Stimulated activated CD8-positive, alpha-beta memory T cell treated with anti-CD3 and anti-CD28 coated beads, Interleukin-15, amount 100 ng/mL, for 48 hours (primary cell): ENCODE measurements at places on chromosomes 12 and 14.

DNA sequence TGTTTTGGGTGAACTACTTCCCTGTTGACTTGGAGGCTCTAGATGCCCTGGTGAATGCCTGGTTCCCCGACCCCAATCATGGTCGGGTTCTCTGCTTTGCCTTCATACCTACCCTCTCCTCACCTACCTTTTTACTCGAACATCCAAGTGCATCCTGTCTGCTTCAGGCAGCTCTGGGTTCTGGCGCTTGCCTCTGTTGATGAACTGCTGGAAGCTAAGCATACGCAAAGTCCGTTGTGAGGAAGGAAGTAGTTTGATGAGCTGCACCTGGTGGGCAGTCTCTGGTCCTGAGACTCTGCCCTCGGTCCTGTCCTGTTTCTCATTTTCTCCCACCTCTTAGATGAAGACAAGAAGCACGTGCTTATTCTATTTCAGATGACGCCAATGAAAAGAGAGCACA, 13.6 kb downstream of the KCNH3 start:
- DNase-seq = no peak

GRCh38 chr12:67056329-67056728, 212.8 kb upstream of the CAND1 start:
- no peak for DNase-seq

- DNase-seq = no peak
Measured at GRCh38 chr12:88092771-88093170, 49.1 kb downstream of the CEP290 start.

GRCh38 chr12:89235189-89235993, 116.9 kb downstream of the DUSP6 start:
- DNase-seq = no peak

DNA sequence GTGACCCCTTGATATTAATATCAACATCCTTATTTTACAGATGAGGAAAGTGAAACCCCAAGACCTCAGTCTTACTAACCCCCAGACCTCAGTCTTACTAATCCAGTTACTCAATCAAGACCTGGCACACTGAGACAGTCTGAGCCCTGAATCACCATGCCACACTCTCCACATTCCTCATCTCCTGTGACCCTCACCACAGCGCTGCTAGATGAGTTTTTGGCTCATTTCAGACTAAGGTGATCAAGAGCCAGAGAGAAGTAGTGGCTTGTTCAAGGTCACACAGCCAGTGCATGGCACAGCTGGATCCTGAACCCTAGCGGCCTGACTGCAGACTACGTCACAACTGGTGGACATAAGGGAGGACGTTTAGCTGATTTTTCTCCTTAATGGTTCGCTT, 579.2 kb downstream of the BCL11B start:
- DNase-seq = no peak
